CD8-positive, alpha-beta memory T cell (primary cell): ENCODE measurements at places on chromosomes 3 and 15. TPM values are rescaled to one million over a fixed set of nuclear protein-coding genes. Genes with fewer than 3 reads are reported as not detected.

- no peaks in the 10 kb centered on the region for H3K4me1 ChIP-seq
- no peaks in the 10 kb centered on the region for H3K36me3 ChIP-seq
- no peak overlapping the region for H3K4me3 ChIP-seq
- no peaks in the 10 kb centered on the region for H3K27me3 ChIP-seq
- no peak overlapping the region for H3K27ac ChIP-seq
- no peak for DNase-seq
Observed at GRCh38 chr3:128588147-128588546, 62.5 kb downstream of the RPN1 start.

DNA sequence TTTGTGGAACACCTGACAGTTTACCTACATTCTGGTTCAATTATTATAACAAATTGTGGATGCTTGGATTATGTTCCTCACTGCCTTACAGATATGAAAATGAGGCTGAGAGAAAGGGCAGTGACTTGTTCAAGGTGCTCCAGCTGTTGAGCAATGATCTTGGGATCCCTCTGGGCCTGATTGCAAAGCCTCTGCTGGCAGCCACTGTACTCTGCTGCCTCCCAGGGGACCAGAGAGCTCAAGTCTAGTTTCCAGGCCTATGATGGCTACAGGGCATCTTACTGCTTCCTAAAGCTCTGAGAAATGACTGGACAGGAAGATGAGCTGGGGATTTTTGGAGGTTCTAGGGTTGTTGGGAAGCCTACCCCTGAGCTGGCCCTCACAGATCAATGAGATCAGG lies 2.3 kb upstream of the SHC4 start:
- H3K4me1 ChIP-seq: peaks cover 26% of the 10 kb centered on the region
- no peak for DNase-seq
- no peaks in the 10 kb centered on the region for H3K36me3 ChIP-seq
- H3K27me3 ChIP-seq: peaks cover 12% of the 10 kb centered on the region

GRCh38 chr3:10340476-10340875 lies 19.6 kb upstream of the SEC13 start:
- no peak for DNase-seq
- no peak overlapping the region for H3K27ac ChIP-seq
- no peaks in the 10 kb centered on the region for H3K27me3 ChIP-seq
- no peaks in the 10 kb centered on the region for H3K36me3 ChIP-seq
- no peak overlapping the region for H3K4me3 ChIP-seq

DNA sequence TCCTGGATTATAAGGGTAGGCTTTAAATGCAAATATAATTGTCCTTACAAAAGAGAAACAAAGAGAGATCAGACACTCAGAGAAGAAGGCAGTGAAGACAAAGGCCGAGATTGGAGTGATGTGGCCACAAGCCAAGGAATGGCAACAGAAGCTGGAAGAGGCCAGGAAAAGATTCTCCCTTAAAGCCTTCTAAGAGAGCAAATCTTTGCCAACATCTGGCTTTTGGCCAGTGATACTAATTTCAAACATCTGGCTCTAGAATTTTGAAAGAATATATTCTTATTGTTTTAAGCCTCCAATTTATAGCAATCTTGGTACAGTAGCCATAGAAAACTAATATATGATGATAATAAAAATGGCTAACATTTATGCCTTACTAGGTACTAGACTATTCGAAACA lies 615.8 kb upstream of the ZNF385D start:
- H3K27me3 ChIP-seq: no peaks in the 10 kb centered on the region
- H3K4me1 ChIP-seq: no peaks in the 10 kb centered on the region
- H3K36me3 ChIP-seq: no peaks in the 10 kb centered on the region
- H3K4me3 ChIP-seq: no peak overlapping the region

DNA sequence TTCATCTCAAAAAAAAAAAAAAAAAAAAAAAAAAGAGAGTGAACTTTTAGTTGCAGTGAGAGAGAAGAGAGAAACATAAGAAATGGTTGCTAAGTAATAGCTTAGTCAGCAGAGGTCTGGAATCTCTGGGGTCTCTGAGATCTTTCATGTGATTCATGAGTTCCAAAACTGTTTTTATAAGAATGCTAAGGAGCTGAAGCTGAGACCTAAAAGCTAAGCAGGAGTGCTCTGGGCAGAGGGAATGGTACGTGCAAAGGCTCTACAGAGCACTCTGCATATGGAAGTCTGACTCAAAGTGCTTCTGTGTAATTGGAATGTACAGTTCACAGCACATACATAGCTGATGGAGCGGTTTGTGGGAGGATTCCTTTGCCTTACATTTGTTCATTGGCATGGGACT lies 66.3 kb upstream of the LRIG1 start:
- DNase-seq: no peak
- H3K27ac ChIP-seq: no peak overlapping the region
- H3K36me3 ChIP-seq: no peaks in the 10 kb centered on the region
- H3K4me1 ChIP-seq: no peaks in the 10 kb centered on the region
- no peaks in the 10 kb centered on the region for H3K27me3 ChIP-seq
- H3K4me3 ChIP-seq: no peak overlapping the region

DNA sequence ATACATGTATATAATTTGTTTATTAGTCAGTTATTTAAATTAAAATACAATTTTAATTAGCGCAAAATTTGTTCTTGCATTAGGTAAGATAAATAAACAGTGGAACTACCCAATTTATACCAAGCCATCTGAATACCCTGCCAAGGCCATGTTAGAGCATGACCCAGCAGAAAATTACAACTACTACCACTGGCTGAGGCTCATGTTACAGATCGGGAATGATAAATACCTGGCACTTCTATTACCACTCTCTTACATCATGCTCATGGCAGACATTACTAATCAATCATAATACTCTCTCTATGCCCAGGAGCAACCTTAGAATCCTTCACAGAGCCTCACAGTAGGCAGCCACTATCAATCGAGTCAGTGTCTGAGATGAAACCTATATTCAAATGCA lies 21.2 kb upstream of the LMOD3 start:
- no peak for DNase-seq
- H3K4me3 ChIP-seq: no peak overlapping the region
- H3K4me1 ChIP-seq: no peaks in the 10 kb centered on the region
- H3K27ac ChIP-seq: no peak overlapping the region
- H3K27me3 ChIP-seq: no peaks in the 10 kb centered on the region

- no peak overlapping the region for H3K4me3 ChIP-seq
- no peak overlapping the region for H3K27ac ChIP-seq
- DNase-seq: no peak
- H3K4me1 ChIP-seq: no peaks in the 10 kb centered on the region
- no peaks in the 10 kb centered on the region for H3K27me3 ChIP-seq
Observed at GRCh38 chr15:74144153-74144775, 13.9 kb downstream of the ISLR2 start.

DNA sequence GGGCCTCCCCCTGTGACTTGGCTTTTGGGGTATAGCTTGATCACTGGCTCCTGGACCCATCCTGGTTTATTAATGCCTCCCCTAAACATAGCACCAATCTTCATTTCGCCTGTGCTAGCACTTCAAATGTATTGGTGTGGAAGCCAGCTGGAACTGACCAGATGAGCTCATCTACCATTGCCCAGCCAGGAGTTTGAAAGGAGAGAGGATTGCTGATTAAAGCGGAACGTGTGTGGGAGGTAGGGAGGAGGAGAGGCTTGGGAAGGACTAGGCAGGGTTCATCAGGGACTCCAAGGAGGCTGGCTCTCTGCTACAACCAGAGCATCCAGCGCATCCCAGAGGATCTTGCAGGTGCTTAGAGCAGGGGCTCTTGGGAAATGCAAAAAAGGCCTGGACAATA lies 34.4 kb upstream of the TLE3 start:
- no peak for DNase-seq
- no peaks in the 10 kb centered on the region for H3K4me1 ChIP-seq
- H3K4me3 ChIP-seq: no peak overlapping the region

GRCh38 chr15:85062560-85062959 lies 80.9 kb downstream of the PDE8A start:
- DNase-seq: no peak
- H3K4me3 ChIP-seq: no peak overlapping the region
- no peaks in the 10 kb centered on the region for H3K4me1 ChIP-seq
- no peak overlapping the region for H3K27ac ChIP-seq
- no peaks in the 10 kb centered on the region for H3K27me3 ChIP-seq
- peaks cover 7% of the 10 kb centered on the region for H3K36me3 ChIP-seq

- no peaks in the 10 kb centered on the region for H3K4me1 ChIP-seq
- H3K27me3 ChIP-seq: no peaks in the 10 kb centered on the region
- H3K36me3 ChIP-seq: no peaks in the 10 kb centered on the region
Observed at GRCh38 chr15:70653426-70653825, 109.9 kb downstream of the UACA start.

GRCh38 chr3:99634881-99635280 lies 3.5 kb upstream of the COL8A1 start:
- no peak for DNase-seq
- no peaks in the 10 kb centered on the region for H3K36me3 ChIP-seq
- H3K27me3 ChIP-seq: peaks cover 10% of the 10 kb centered on the region
- no peaks in the 10 kb centered on the region for H3K4me1 ChIP-seq

GRCh38 chr3:177930771-177931170 lies 605.5 kb upstream of the KCNMB2 start:
- H3K4me3 ChIP-seq: no peak overlapping the region
- H3K27me3 ChIP-seq: no peaks in the 10 kb centered on the region
- no peaks in the 10 kb centered on the region for H3K4me1 ChIP-seq
- no peaks in the 10 kb centered on the region for H3K36me3 ChIP-seq

GRCh38 chr3:57100046-57100695 lies 39.7 kb downstream of the SPATA12 start:
- no peaks in the 10 kb centered on the region for H3K4me1 ChIP-seq
- peak; percentile 36 for DNase-seq
- no peak overlapping the region for H3K4me3 ChIP-seq
- no peak overlapping the region for H3K27ac ChIP-seq
- H3K27me3 ChIP-seq: no peaks in the 10 kb centered on the region
- H3K36me3 ChIP-seq: no peaks in the 10 kb centered on the region

Gene TBC1D2B
- total RNA-seq: 41.1 TPM

Gene RFC4
- 106 TPM for total RNA-seq

Gene LMOD3
- total RNA-seq: not detected

Gene HESX1
- total RNA-seq: not detected

Gene CPNE9
- total RNA-seq: 0.16 TPM
